ENCODE measurements at places on chromosomes 1 and 21.

GRCh38 chr1:171814692-171815091 is 26.6 kb upstream of the DNM3 start:
- no peak for DNase-seq

DNA sequence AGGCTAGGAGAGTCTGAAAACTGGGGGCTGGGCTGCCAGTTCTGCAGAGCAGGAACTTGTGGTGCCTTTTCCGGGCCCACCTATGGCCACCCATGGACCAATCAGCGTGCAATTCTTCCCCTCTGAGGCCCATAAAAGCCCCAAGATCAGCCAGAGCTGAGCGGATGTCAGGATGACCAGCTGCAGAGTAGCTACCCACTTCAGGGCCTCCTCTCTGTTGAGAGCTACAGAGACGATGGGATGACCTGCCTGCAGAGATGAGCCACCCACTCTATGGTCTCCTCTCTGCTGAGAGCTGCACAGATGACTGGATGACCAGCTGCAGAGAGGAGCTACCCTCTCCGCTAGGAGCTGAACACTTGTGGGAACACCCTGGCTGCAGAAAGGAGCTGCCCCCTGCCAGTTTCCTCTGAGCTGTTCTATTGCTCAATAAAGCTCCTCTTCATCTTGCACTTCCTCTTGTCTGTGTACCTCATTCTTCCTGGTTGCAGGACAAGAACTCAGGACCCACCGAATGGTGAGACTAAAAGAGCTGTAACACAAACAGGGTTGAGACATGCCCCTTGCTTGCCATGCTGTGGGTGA is 12.8 kb upstream of the AADACL4 start:
- DNase-seq: peak; percentile 57

- peak; percentile 43 for DNase-seq
Measured at GRCh38 chr21:33268393-33268736, 2.2 kb downstream of the IL10RB start.

- DNase-seq: no peak
Measured at GRCh38 chr1:100892554-100892953, 2.1 kb downstream of the EXTL2 start.

GRCh38 chr21:42315296-42315891 is at the start of gene TFF3:
TFF3 (minus strand) TSS chr21:42315409; CDS start chr21:42315374, 35 bp downstream.
- no peak for DNase-seq

DNA sequence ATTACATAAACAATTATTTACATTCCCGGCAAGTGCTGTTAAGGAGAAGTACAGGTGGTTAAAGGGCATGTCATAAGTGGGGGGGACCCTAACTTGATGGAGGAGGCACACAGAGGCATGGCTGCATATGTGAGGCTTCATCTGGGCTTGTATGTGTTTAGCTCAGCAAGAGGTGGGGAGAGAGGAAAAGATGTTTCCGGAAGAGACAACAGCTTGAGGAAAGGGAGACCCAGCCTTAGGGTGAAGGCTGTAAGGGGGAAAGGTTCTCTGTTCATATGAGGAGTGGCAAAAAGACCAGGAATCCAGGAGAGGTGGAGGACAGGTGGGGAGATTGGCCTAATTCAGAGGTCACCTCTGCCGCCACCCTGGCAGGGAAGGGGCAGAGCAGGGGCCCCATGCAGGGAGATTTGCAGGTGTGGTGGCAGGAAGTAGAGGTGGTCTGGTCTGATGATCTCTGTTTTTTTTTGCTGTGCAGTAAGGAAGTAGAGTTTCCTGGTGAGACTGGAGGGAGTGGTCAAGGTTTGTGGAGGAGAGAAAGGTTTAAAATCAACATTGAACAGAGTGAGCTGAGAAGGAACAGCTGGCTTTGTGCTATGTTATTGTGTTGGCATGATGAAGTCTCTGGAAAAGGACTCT is 9.0 kb downstream of the TRAF5 start:
- DNase-seq: no peak

DNA sequence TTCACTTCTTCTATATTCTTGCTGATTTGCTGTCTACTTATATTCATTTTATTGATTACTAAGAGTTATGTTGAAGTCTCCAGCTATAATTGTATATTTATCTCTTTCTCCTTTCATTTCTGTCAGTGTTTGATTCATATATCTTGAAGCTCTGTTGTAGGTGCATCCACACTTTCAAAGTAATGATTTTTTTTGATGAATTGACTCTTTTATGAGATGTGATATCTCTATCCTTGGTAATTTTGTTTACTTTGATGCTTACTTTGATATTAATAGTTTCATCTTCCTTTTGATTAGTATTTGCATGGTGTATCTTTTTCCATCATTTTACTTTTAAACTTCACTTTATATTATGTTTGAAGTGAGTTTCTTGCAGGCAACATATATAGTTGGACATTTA is 110.8 kb downstream of the XPR1 start:
- no peak for DNase-seq

DNA sequence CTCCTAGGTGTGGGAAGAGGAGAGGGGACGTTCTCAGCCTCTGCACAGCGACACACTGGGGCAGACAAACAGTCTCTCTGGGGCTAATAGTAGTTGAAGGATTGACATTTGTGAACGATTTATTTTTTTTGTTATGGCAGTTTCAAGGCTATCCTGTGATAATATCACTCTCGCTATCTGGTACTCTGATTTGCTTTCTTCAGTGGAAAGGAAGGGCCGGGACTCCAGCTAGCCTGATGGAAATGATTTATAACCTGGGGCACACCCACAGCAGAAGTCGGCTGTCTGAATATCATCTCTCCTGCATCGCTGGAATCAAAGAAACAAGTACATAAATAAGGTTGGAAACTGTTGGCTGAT is 122.7 kb downstream of the KCNN3 start:
- DNase-seq: no peak

- peak; percentile 71 for DNase-seq
Measured at GRCh38 chr1:37602750-37603694, 7.3 kb upstream of the GNL2 start.

- DNase-seq: peak; percentile 39
Measured at GRCh38 chr1:5990913-5991312, 1.3 kb downstream of the NPHP4 start.

DNA sequence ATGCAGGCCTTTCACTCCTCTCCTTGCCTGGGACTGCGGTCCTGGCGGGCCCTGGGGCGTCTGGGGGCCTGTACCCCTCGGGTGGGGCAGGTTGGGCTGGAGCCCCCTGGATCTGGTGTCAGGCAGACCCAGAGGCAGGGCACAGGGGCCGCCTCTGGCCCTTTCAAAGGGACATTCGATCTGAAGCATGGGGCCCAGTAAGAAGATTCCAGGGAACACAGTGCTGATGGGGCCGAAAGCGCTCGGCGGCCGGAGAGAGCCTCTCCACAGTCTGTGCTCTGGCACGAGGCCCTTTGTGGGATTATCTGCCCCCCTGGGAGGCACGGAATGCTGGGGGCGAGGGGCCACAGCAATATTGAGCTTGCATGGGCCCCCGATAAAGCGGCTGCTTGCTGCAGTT is 15.2 kb downstream of the PRDM16 start:
- DNase-seq: no peak

GRCh38 chr1:90200646-90201205 is 205.8 kb downstream of the ZNF326 start:
- no peak for DNase-seq

- DNase-seq: no peak
Measured at GRCh38 chr1:30868833-30869435, 39.6 kb downstream of the SDC3 start.

- DNase-seq: no peak
Measured at GRCh38 chr1:86872086-86872485, 41.8 kb downstream of the SELENOF start.

DNA sequence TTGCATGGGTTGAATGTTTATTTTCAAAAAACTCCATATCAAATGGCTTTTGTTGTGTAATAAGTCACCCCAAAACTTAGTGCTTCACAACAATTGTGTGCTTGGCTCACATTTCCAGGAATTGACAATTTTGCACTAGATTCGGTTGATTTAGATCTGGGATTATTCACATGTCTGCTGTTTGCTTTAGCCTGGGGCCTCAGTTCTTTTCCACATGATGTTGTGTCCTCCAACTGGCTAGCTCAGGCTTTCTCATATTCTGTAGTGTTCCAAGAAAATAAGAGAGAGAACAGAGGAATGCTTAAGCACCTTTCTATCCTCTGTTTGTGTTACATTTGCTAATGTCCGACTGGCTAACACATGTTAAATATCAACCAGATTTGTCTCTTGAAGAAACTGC is 281.5 kb upstream of the ADGRL4 start:
- no peak for DNase-seq

DNA sequence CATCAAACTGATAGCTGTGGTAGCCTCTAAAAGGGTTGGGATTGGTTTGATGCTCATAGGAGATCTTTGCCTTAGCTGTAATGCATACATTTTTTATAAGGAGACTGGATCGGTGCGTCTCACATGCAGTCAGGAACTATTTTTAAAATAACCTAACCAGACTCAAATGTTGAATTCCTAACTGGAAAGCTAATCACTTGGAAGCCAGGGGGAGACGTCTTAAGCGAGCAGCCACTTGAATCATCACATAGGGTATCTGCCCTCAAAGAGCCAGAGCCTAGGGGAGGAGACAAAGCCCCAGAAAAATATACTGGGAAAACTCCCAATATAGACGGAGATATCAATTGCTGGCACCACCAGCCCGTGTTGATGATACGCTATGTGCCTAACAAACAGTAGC is 61.7 kb upstream of the PUM1 start:
- DNase-seq: no peak

DNA sequence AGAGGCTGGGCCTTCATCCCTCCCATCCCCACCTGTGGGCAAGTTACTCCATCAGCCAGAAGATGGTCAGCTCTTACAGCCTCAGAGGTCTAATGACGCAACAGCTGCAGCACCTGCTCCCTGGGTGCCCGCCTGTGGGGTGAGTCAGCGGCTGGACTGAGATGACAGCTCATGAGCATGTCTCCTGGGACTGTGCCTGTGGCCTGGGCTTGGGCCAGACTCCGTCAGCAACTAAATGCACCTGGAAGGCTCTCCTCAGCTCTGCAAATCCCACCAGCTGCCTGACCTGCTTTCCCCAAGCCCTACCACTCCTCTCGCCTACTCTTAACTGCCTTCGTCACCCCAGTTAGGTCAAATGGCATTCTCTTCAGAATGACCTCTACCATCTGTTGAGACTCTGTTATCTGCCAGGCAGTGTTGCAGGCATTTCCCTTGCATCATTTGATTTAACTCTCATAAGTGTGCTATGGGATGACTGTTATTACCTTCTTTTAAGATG is 47.7 kb downstream of the ETS2 start:
- DNase-seq: no peak
